ENCODE measurements at places on chromosomes 6 and 20.

DNA sequence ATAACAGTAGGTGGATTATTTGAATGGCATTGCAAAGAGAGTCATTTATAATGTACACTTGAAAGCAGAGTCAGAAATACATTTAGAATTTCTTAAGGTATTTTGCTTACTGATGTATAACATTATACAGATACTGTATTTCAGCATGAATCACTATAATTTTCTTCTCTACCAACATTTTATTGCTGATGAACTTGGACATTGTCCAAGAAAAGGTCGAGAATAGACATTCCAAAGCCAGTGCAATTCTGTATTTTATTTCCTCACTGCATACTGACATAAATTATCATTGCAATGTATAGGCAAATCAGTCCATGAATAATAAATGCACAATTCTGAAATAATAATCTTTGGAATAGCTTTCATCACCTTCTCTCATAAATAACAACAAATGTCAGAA lies 1420.0 kb upstream of the EYS start:
- no peak for DNase-seq

DNA sequence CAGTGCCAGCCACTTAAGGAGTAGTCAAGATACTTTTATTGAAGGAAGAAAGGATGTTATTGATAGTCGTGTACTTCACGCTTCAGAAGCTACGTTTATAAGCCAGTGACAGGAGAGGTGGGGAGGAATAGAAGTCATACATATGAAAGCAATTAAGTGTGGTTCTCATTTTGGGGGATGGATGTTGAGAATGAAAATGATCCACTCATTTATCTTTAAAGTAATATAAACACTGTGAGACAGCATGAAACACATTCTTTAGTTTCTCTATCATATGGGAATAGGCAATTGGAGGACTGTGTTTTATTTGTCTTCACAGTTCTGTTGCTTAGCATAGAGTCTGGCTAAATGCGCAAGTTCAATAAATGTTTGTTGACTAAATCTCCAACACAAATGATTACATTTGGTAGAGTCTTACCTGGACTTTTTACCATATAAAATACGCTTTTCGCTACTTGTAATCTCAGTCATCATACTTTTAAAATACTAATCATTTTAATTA lies 35.2 kb downstream of the AK9 start:
- no peak for DNase-seq

- no peak for DNase-seq
Observed at GRCh38 chr20:61636531-61637116, 384.6 kb downstream of the CDH4 start.

DNA sequence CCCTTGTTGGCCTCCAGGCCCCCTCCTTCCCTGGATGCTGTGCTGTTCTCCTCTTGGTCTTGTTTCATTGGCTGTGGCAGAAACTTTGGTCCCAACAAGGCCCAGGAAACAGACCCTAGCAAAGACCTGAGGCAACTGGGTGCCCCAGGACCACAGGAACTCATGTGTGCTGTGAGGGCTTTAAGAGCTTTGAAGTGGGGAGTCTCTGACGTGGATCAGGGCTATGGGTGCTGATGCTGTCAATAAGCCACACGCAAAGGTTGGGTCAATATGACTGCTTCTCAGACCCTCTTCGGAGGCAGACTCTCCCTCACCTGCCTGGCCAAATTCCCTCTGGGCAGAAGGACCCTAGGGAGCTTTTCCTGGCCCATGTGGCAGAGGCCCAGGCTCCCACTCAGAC lies 91.5 kb upstream of the MLN start:
- DNase-seq: no peak

DNA sequence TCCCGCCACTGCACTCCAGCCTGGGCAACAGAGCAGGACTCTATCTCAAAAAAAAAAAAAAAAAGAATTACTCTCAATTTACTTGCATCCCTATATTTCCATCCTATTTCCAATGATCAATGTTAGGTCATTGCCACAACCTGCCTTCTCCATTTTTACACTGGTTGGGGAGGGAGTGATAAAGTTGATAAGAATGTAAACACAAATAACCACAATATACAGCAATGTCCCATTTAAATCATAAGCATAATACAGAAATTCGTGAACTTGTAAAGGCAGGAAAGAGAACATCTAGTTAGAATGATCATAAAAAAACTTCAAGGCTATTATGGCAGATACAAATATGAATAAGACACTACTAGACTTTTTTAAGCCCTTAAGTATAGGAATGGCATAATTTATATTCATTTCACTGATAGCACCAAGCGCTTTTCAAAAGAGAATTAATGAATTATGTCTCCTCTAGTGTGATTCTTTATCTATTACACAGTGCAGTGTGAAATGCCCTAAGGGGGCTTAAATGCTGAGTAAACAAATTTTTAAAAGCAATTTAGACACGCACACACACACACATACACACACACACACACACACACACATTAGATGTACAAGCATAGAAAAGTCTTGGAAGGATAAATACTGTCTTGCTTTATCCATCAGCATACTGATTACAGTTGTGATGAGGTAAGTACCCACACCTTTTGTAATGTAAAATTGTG lies 33.5 kb upstream of the RAB23 start:
- no peak for DNase-seq

DNA sequence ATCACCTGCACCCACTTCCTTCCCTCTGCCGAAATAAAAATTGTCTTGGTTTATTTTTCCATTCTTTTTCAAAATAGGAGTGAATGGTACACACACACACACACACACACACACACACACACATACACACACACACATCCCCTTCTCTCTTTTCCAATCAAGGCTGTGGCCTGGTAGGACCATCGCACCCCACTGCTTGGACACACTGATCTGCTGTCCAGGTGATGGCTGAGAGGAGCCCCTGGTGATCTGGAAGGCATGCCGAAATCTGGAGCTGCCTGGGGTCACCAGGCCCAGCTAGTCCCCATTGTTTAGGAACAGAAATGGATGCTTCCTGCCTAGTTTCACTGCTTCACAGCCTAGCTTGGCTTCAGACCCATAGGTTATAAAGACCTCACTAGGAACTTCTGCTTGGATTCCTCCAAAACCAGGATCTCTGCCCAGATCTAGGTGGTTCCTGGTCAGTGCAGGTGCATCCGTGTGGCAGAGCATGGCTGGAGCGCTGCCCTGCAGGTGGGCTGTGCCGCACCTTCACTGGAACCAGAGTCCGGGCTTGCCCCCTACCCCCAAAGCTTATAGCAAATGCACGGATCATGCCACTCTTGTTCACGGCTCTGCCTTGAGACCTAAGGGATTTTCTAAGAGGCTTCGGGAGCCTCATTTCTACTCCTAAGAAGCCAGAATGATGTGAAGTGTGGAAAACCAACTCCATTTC lies 42.9 kb upstream of the DACT2 start:
- no peak for DNase-seq
